ENCODE measurements at places on chromosomes 13 and 19.

DNA sequence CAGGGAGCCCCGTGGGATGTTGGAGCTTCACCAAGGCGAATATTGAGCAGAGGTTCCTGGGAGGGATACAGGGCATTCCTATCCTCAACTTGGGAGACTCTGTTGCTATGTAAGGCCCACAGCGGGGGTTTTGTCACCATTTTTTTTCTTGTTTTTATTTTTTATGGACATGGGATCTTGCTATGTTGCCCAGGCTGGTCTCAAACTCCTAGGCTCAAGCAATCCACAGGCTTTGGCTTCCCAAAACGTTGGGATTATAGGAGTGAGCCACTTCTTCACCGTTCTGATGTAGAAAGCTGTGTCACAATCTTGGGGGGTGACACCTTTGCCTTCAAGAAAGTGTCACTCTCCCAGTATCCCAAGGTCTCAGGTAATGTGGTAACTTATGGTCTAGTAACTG, 2.6 kb downstream of the DLL3 start:
- DNase-seq, result no peak

GRCh38 chr19:28019371-28019770, 1193.6 kb downstream of the UQCRFS1 start:
- no peak for DNase-seq

DNA sequence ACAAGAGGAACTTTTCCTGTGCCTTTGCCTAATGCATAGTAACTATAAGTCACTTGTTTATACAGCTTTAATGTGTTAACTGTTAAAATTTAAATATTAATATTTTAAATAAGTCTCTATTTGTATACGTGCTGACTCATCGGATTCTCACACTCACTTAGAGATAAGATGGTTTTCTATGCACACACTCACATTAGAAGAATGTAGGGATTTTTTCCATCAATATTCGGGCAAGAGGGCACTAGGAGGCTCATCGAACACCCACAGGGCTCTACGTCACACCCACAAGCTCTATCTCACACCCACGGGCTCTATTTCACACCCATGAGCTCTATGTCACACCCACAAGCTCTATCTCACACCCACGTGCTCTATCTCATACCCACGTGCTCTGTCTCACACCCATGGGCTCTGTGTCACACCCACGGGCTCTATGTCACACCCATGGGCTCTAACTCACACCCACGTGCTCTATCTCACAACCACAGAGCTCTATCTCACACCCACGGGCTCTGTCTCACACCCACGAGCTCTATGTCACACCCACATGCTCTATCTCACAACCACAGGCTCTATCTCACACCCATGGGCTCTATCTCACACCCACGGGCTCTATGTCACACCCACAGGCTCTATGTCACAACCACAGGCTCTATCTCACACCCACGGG, 73.4 kb downstream of the COL4A2 start:
- no peak for DNase-seq

DNA sequence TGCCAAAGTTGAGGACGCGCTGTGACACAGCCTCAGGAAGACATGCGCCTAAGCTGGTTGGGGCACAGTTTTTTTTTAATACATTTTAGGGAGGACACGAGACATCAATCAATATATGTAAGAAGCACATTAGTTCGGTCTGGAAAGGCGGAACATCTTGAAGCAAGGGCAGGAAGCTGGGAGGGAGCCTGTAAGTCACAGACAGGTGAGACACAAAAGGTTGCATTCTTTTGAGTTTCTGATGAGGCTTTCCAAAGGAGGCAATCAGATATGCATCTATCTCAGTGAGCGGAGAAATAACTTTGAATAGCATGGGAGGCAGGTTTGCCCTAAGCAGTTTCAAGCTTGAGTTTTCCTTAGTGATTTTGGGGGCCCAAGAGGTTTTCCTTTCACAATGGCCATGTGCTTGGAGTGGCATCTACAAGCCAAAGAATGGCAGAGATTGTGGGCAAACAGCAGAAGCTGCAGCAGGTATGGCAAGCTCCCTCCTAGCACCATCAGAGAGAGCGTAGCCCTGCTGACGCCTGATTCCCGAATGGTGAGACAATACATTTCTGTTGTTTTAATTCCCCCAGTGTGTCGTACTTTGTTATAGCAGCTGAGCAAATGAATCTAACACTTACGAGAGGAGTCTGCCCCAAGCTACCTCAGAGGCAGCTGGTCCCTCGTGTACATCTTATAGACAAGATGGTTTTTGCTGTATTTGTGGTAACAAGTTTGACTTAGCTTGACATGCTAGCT, 99.5 kb upstream of the TMTC4 start:
- no peak for DNase-seq

DNA sequence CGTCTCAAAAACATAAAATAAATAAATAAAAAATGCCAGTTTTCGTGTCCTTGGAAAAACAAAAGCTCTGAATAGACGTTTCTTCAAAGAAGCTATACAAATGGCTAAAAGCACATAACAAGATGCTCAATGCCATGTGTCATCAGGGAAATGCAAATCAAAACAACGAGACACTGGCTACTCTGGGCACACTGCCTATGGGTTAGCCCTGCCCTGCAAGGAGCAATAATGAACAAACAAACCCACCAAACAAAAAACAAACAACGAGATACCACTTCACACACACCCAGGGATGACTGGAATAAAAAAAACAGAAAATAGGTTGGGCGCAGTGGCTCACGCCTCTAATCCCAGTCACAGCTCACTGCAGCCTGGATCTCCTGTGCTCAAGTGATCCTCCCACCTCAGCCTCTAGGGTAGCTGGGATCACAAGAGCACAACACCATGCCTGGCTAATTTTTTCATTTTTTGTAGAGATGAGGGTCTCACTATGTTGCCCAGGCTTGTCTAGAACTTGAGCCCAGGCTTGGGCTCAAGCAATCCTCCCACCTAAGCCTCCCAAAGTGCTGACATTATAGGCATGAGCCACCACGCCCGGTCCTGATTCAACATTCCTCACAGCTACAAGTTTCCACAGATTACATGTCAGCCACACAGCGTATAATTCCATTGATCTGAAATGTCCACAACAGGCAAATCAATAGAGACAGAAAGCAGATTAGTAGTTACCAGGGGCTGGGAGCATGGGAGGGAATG, 15.5 kb upstream of the ISYNA1 start:
- DNase-seq, result no peak

DNA sequence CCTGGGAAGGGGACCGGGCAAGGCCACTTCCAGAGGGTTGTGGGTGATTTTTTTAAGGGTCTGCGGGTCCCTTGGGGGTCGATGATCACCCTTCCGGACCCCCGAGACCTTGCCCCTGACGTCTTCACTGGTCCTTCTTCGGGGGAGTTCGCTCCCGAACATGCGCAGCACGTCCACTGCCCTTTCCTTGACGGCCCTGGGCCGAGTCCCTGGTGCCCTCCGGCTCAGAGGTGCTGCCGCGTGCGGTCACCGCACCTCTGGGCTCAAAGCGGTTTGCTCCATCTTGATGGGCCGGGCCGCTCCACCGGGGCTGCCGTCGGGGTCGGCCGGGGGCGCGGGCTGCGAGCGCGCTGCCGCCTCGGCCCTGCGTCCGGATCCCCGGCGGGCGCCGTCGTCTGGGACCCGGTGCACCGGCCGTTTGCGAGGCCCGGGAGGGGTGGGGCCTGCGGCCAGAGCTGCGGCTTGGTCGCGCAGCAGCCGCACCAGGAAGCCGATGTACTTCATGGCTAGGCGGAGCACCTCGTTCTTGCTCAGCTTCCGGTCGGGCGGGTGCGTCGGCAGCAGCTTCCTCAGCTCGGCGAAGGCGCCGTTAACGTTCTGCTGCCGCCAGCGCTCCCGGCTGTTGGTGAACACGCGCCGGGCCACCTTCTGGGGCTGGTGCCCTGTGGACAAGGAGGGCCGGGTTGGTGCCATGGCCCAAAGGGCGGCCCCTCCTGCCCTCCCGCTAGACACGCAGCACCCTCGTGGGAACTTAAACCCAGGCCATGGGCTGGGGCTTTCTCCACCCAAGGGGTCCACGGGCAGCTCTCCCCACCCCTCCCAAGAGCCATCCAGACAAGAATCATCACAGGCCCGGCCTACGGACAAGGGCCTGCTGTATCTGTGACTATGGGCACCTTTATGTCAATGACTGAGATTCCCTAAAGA, 3.3 kb downstream of the LYL1 start:
- DNase-seq, result no peak

DNA sequence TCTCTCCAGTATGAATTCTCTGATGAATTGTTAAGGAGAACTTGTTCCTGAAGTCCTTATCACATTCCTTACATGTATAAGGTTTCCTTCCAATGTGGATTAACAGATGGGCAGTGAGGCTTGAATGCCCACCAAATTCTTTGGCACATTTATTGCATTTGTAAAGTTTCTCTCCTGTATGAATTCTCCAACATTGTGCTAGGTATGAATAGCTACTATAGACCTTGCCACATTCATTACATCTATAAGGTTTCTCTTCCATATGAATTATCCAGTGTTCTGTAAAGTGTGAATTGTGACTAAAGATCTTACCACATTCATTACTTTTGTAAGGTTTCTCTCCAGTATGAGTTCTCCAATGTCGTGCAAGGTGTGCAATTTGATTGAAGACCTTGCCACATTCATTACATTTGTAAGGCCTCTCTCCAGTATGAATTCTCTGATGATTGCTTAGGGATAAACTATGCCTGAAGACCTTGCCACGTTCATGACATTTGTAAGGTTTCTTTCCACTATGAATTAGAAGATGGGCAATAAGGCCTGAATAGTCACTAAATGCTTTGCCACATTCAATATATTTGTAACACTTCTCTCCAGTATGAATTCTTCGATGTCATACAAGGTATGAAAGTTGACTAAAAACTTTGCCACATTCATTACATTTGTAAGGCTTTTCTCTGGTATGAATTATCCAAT, 20.4 kb downstream of the ZNF578 start:
- no peak for DNase-seq

DNA sequence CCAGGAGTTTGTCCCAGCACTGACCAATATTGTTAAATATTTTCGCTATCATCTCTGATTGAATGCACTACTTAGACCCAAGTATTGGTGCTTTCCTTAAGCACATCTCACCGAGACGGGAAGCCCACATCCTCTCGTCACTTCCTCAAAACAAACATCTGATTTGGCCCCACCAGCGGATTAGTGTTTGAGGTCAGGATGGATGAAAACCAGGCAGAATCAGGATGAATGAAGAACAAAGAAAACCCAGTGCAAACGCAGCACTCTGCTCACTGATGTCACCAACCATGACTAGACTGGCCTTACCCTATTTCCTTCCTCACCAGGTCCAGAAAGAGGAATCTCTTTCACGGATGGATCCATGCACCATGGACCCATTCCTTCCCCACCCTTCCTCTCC, 6.0 kb downstream of the PLAUR start:
- DNase-seq, result no peak

DNA sequence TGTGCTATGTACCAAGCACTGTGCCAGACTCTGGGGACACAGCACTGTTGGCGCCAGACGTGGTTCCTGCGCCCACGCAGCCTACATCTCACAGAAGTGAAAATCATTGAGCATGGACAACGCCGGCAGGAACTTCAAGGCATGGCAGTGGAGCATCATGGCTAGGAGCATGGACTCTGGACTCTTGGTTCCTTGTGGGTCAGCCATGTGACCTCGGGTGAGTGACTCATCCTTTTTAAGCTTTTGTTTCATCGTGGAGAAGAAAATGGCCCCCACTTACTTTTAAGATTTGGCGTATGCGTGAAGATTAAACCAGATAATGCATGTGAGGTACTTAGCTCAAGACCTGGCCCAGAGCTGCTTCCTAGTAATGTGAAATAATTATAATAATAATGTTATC, 988.5 kb downstream of the UQCRFS1 start:
- no peak for DNase-seq

DNA sequence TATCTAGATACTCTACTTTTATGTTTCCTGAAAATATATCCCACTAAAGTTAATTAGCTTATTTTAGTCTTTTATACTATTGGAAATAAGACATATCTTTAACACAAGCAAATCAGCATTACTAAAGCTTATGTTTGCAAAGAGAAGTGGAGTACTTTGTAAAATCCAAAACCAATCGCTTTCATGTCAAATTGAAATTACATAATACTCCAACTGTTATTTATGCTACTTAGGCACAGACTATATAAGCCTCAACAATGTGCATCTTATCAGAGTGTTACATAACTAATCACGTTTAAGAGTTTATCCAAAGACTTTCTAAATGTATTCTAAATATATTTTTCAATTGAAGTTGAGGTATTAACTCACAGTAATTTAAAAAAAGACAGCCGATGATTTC, 200.0 kb downstream of the PCDH20 start:
- DNase-seq, result no peak

GRCh38 chr19:57611113-57611512, 2.9 kb upstream of the ZNF134 start:
- DNase-seq, result no peak

GRCh38 chr13:105773863-105774538, 761.5 kb downstream of the EFNB2 start:
- no peak for DNase-seq

DNA sequence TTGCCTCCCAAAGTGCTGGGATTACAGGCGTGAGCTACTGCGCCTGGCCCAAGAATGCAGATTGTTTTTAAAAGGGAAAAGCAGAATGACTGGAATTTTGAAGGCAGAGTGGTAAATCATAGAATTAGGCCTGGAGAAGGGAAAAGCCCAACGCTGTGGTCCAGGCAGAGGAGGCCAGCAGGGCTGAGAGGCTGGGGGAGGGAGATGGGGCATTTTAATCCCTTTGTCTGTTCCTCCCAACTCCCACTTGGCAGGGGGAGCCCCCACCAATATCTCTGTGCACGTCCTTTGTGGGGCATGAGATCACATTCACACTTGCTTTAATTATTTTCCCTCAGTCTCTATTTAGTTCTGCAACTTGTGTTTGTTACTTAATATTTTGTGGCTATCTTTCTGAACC, 54.4 kb upstream of the RANBP3 start:
- no peak for DNase-seq

GRCh38 chr19:2476451-2477140, 669 bp downstream of the GADD45B start:
- no peak for DNase-seq

GRCh38 chr13:80871481-80871880, 530.6 kb upstream of the SPRY2 start:
- no peak for DNase-seq

GRCh38 chr19:13646758-13647157, 117.6 kb upstream of the MRI1 start:
- no peak for DNase-seq

GRCh38 chr13:74683411-74683810, 549.2 kb upstream of the KLF12 start:
- DNase-seq, result no peak

DNA sequence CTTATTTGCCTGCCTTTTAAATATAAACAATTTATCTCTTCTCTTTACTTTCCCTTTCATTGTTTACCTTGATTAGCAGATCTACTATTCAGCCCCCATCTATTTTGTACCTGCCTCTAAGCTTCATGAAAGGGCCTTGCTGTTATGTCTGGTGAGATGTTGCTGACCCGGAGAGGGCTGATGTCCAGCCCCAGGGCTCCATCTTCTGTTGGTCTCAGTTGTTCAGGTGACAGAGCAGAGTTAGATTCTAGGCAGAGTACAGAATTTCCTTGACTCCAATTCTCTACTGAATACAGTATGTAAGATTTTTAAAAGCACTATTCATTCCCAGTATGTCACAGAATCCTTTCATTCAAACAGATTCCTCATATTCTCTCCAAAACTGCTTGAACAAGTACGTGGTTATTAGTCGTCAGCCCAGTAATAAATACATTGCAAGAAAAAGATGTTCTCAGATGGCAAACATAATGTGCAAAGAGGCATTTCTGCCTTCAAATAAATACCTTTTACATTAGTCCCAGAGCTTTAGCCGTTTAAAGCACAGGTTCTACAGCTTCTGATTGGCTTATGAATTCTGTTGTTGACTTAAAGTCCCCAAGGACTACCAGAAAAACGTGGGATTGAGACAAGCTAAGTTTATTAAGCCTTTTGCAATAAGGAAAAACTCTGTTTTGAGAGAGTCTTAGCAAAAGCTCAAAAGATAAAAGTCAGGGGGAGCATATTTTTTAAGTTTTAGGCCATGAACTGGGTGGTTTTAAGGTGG, 159.1 kb downstream of the GPC5 start:
- DNase-seq, result no peak
